ENCODE measurements at places on chromosomes 3 and 15.

- DNase-seq: no peak
These were observed 99.8 kb downstream of the SLMAP start for GRCh38 chr3:57855943-57856342.

GRCh38 chr3:123349566-123350435 lies 99.1 kb downstream of the ADCY5 start:
- no peak for DNase-seq

DNA sequence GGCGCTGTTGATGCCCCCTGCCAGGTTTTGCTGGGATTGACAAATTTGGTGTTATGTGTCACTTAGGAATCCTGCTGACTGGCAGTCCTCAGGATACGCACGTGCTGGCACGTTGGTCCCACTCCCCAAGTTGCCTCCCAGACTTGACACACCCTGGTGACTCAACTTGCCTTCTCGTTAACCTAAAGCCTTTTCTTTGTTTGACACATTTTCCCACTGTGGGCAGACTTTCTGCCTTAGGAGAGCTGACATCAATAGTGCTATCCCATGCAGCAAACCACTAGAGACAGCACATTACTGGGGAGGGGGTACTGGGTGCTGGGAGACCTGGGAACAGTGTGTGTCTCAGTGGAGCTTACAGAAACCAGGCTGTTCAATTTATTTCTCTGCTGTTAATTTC lies 104.3 kb downstream of the OXNAD1 start:
- DNase-seq: no peak

GRCh38 chr3:24405057-24405456 lies 89.6 kb downstream of the THRB start:
- no peak for DNase-seq

DNA sequence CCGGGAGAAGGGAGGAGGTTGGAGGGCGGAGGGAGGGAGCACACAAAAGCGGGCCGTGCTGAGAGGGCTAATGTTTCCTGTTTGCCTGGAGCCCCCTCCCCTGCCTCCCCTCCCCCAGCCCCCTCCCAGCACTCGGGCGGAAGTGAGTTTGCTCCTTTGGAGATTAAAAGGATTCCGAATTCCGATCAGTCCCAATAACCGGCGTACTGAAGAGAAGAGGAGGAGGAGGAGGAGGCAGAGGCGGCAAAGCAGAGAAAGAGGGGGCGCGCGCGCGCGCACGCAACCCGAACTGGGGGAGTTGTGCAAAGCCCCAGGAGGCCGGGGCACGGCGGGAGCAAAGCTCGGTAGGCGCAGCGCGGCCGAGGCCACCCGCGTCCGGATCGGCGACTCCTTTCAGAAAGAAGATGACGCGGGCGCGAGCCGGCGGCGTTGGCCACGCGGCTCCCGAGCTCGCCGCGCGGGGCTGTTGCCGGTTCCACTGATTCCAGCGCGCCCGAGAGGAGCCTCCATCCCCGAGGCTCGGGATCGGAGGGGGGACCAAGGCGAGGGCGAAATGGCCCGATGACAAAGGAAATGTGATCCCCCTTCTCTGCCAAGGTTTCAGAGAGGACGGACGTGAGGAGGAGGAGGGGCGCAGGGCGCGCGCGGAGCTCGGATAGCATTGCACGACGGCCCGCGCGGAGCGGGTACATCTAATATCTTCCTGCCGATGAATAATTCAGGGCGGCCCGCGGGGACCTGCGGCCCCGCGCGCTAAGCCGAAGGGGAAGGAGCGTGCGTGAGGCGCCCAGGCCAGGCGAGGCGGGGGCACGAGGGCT lies 1.1 kb upstream of the TRIM71 start:
- no peak for DNase-seq

DNA sequence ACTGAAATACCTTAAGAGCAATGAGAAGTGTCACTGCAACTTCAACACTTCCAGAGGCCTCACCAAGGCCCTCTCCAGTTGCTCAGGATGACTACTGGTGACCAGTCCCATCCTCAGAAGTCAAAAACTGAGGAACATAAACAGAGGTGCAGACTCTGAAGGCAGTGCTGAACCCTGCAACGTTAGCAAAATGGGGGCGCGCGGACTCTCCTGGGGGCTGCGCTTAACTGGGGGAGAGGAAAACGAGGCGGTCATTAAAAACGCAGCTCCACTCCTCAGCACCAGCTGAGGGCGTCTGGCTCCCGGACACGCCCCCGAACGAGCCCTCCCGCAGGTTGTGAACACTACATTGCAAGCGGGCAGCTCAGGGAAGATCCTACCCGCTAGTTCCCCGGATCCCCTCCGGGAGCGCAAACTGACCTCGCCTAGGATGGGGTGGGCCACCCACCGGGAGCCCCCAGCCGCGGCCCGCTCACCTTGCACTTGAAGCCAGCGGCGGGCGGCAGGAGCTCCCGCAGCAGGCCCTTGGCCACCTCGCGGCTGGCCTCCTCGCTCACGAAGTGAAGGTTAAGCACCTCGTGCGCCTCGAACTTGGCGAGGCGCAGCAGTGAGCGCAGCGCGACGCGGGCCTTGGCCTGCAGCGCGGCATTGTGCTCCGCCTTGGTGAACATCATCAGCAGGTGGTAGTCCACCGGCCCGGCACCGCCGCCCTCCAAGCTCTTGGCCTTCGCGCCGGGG lies 711 bp downstream of the XXYLT1 start:
- DNase-seq: no peak

GRCh38 chr3:27642796-27643195 lies 79.3 kb downstream of the EOMES start:
- DNase-seq: no peak

- DNase-seq: no peak
These were observed 266.5 kb upstream of the CCDC54 start for GRCh38 chr3:107110596-107111305.

GRCh38 chr15:66196602-66197001 lies 56.9 kb downstream of the MEGF11 start:
- DNase-seq: no peak

GRCh38 chr3:158403013-158403412 lies 168.0 kb upstream of the MLF1 start:
- no peak for DNase-seq

GRCh38 chr15:88902846-88903245 lies 7.5 kb upstream of the HAPLN3 start:
- DNase-seq: no peak

DNA sequence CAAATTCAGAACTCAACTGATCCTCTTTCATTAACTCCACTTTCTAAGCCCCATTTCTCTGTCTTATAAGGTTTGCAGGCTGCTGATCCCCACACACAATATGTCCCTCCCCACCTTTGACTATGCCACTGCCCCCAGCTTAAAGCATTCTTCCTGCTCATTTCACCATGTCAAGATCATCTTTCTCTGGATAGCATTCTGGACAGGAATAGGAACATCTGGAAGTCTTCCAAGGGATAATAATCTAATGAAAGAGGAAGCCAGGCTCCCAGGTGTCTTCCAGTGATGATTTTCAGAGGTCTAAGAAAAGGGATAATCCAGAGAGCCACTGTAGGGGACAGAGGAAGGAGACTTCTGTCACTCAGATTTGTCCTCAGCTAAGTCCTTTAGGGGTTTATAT lies 54.6 kb upstream of the GALNT15 start:
- no peak for DNase-seq

DNA sequence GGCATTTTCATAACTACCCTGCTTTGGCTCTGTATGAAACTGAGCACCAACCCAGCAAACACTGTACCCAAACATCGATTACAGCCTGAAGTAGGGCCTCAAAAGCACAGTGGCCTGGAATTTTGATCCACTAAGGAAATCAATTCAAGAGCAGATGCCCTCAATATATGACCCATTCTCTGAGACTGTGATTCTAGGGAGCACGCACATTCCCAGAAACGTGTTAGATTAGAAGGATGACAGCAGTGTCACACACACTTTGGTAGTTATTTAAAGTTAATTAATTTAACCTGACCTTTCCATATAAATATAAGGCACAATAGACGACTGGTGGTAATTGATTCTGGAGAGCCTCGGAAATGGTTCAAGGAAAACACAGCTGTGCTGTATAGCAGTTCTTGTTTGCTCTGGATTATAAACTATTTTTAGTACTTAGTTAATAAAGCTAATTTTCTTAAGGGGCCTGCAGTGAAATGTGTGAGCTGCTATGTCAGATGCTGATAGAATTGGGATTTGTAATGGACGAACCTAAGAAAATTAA lies 126.3 kb upstream of the ZNF385D start:
- no peak for DNase-seq

DNA sequence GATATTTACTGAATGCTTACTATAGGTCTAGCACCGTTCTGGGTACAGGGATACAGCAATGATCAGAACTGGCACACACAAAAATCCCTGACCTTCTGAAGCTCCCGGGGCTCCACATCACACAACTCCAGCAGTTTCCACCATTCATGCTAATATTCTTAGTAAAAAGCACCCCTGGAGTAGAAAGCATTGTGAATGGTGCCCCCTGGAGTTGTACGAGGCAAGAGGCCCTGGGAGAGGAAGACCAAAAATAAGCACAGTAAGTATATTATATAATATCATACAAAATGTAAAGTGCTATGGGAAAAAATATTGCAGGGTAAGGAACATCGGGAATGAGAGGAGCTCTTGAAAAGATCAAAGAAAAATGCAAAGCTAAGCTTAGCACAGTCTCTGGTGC lies 790 bp upstream of the SRGAP3 start:
- no peak for DNase-seq

GRCh38 chr3:175150812-175151401 lies 291.8 kb downstream of the NAALADL2 start:
- no peak for DNase-seq

- DNase-seq: no peak
These were observed 316.6 kb upstream of the UBE2E2 start for GRCh38 chr3:22886439-22887068.

All from CD4-positive, alpha-beta T cell treated with Interferon gamma for 1 hour (primary cell).